Stimulated activated CD4-positive, alpha-beta T cell treated with anti-CD3 and anti-CD28 coated beads, Interleukin-1b, Interleukin-23, amount 100 ng/mL, for 1 hour (primary cell): ENCODE measurements at places on chromosomes 7 and 10.

GRCh38 chr7:45136106-45137060, 21.2 kb upstream of the RAMP3 start:
- DNase-seq: peak; percentile 39

- DNase-seq: no peak
Observed at GRCh38 chr10:21402606-21403083, 122.8 kb downstream of the SKIDA1 start.

- no peak for DNase-seq
Observed at GRCh38 chr10:99685597-99685967, 26.3 kb downstream of the ENTPD7 start.

DNA sequence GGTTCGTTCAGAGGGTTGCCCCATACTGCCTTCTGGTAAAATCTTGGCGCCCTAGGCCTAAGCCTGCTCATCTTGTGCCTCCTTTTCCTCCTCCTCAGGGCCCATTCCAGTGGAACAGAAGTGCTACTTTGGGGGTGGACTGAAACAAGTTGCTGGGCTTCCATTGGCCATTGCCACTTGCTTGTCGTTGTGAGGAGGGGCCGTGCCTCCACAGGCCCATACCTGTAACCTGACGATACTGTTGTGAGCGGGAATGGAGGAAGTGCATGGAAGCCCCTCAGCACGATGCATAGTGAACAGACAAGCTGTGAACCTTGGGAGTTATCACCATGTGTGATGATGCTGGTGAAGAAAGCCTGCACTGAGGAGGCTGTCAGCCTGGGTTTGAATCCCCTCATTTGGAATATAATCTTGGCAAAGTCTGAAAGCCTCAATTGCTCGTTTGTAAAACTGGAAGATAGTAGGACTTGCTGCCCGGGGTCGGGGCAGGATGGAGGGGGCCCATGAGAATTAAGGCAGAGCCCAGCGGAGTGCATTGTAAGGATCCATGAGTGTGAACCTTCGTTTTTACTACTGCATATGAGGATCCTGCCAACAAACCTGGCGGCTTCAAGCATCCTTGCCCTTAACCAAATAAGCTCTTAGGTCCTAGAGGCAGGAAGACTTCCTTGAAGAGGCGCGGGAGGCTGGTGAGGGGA, 671 bp upstream of the PAPSS2 start:
- DNase-seq: no peak

- DNase-seq: no peak
Observed at GRCh38 chr7:75638594-75639070, 100.1 kb downstream of the HIP1 start.
